ENCODE measurements at places on chromosomes 2 and 18.

DNA sequence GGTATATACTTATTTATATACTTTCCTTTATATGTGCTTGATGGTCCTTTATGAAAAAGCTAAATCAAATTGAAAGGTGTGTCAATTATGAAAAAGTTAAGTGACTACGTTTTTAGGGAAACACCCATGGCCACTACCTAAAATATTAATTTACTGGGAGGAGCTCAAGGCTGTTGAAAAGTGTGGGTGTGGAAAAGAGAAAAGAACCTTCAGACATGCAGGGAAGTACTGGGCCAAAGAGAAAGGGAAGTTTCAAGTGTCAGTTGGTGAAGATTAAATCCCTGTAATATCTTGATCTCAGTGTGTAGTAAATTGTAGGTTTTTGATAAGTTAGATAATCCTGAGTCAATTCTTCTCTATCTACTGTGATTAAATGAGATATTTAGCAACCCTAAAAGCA is 6.2 kb upstream of the GKN1 start:
- DNase-seq, result no peak

- no peak for DNase-seq
These were observed 146.3 kb downstream of the GCA start for GRCh38 chr2:162490052-162490717.

- DNase-seq, result no peak
These were observed 89.2 kb downstream of the ZBTB7C start for GRCh38 chr18:48319801-48320638.

DNA sequence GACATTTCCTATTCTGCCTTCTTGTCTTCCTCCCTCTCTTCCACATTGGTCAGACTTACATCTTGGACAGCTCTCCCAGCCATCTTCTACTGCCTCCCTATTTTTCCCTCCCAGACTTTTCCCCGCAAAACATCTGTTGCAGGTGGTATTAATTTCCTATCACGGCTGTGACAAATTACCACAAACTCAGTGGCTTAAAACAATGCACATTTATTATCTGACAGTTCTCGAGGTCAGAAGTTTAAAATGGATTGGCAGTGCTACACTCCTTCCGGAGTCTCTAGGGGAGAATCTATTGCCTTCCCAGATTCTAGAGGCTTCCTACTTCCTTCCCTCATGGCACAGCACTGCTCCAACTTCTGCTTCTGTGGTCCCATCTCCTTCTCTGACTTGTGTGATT is 33.3 kb downstream of the STRADB start:
- DNase-seq, result no peak

DNA sequence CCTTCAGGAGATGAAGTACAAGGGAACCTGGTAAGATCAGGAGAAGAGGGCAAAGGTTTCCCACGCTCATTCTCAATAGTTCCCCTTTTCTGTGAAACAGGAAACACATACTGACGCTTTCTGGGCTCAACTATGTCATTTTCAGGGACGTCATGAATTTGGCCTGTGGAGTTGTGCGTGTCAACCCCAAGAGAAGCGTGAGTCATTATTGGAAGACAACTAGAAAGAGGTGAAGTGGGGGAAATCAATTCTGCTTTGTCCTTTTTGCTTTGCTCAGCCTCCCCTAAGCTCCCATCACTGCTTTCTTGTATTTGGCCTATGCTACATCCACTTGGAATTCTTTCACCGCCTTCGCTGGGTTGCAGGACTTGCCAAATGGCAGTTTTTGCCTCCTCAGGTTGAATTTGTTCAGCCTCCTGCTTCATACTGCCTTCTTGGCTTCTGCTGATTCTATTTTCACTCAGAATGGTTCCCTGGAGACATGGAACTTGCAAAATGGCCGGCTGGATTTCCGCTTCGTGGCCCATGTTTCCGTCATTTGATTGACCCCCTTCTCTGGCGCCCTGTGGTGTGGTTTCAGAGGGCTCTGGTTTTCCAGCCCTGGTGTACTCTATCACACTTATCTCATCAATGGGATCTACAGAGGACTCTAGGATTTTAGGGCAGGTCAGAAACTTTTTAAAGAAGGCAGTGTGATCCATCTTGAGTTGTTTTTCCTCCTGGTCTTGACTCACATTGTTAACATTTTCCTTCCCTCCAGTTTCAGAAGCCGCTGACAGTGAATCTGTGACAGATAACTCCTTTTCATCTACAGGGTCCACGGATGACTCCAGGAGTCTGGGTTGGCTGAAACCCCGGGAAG is 93.3 kb downstream of the ALPK2 start:
- DNase-seq, result no peak
